ENCODE measurements at places on chromosomes 1 and 21.

- H3K4me1 ChIP-seq, result no peaks in the 10 kb centered on the region
- H3K27ac ChIP-seq, result no peak overlapping the region
- no peak overlapping the region for H3K4me3 ChIP-seq
- no peaks in the 10 kb centered on the region for H3K36me3 ChIP-seq
- DNase-seq, result no peak
Observed at GRCh38 chr1:5891736-5892135, 100.5 kb downstream of the NPHP4 start.

DNA sequence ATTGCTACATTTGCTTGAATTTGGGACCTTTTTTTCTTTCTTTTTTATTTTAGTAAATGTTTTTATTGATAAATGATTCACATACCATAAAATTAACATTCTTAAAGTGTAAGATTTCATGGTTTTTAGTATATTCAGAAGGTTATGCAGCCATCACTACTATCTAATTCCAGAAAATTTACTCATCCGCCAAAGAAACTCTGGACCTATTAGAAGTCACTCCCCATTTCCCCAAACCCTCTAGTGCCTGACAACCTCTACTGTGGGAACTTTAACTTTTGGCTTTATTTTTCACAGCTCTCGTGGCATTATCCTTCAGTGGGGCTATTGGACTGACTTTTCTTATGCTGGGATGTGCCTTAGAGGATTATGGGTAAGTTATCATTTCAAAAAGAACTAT is 4.5 kb downstream of the LEPR start:
- H3K4me3 ChIP-seq, result no peak overlapping the region
- no peaks in the 10 kb centered on the region for H3K27me3 ChIP-seq
- DNase-seq, result no peak
- peaks cover 19% of the 10 kb centered on the region for H3K4me1 ChIP-seq
- H3K36me3 ChIP-seq, result no peaks in the 10 kb centered on the region

DNA sequence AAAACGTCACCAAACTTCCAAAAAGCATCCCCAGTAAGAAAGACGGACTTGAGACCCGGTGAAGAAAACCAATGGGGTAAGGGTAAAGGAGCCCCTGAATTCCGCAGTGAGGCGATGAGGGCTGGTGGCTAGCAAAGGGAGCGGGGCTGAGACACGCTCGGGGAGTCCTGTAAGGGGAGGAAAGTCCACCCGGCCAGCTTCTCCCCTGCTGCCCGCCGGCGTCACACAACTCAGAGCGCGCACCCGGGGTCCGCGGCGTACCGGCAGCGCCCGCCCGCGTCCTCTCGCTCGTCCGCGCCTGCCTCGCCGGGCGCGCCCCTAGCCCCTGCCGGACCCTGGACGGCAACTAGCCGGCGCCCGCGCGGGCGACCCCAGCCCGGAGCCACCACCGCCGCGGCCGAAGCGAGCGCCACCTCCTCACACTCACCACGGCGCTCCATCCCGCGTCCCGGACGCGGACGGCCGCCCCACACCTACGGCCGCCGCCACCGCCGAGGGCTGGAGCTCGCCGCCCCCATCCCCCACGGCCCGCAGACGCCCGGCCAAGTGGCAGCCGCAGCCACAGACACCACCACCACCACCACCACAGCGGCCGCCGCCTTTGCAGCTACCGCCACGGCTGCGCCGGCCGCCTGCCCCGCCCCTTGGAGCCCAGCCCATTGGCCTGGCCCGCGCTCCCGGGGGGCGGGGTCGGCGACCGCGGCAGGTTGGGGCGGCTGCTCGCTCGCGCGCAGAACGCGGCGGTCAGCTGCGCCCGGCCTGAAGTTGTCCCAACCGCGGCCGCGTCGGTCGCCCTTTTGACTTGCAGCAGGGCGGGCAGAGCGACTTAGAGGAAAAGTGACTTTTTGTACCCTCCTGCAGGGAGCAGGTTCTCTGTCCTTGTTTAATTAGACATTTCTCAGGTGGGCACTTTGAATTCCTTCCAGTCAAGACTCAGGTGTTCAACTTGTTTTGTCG is 10.0 kb upstream of the ARHGAP29 start:
- no peaks in the 10 kb centered on the region for H3K36me3 ChIP-seq
- peak overlapping the region; percentile 85 for H3K27ac ChIP-seq
- peak; percentile 92 for DNase-seq
- H3K27me3 ChIP-seq, result no peaks in the 10 kb centered on the region

- H3K4me3 ChIP-seq, result no peak overlapping the region
- H3K27ac ChIP-seq, result no peak overlapping the region
- H3K36me3 ChIP-seq, result no peaks in the 10 kb centered on the region
Observed at GRCh38 chr1:184019069-184019468, 18.5 kb downstream of the COLGALT2 start.

- H3K4me1 ChIP-seq, result no peaks in the 10 kb centered on the region
- no peaks in the 10 kb centered on the region for H3K36me3 ChIP-seq
- no peak for DNase-seq
Observed at GRCh38 chr1:23816906-23817305, 8.3 kb downstream of the HMGCL start.

GRCh38 chr1:7638078-7638477 is 133.0 kb upstream of the VAMP3 start:
- DNase-seq, result no peak
- no peak overlapping the region for H3K27ac ChIP-seq
- no peak overlapping the region for H3K4me3 ChIP-seq
- H3K27me3 ChIP-seq, result no peaks in the 10 kb centered on the region

DNA sequence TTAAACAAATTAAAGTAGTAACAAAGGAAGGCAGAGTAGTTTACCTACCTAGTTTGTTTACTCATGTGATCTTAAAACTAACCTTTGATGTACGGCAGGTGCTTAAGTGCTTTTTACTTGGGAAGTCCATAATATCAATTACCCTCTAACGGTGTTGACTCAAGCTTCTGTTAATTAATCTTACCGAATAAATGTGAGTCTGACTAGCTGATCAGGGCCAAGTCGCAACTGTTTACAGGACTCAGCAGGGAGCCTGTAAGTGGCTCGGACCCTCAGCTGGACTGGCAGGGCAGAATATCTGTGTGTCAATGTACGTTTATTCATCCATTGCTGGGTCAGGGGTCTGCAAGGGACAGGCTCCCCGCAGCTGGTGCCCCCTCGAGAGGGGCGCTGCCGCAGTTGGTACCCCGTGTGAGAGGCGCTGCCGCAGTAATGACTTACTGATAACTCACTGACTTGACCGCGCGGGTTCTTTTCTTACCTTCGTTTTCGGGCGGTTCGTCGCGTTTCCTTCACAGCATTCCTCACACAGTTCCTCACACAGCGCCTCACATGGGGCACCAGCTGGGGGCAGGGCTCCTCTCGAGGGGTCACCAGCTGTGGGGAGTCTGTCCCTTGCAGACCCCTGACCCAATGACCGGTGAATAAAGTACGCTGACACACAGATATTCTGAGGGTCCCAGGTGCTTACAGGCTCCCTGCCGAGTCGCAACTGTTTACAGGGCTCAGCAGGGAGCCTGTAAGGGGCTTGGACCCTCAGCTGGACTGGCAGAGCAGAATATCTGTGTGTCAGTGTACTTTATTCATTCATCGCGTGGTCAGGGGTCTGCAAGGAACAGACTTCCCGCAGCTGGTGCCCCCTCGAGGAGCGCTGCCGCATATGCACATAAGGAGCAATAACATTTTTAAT is 3.0 kb downstream of the FMO1 start:
- H3K27ac ChIP-seq, result peak overlapping the region; percentile 83
- peak; percentile 80 for DNase-seq
- no peaks in the 10 kb centered on the region for H3K27me3 ChIP-seq
- H3K4me3 ChIP-seq, result peak overlapping the region; percentile 70
- H3K36me3 ChIP-seq, result no peaks in the 10 kb centered on the region

GRCh38 chr21:45532826-45533360 is 9.3 kb downstream of the SLC19A1 start:
- DNase-seq, result no peak
- no peak overlapping the region for H3K4me3 ChIP-seq
- H3K4me1 ChIP-seq, result peaks cover 10% of the 10 kb centered on the region
- H3K27ac ChIP-seq, result no peak overlapping the region

DNA sequence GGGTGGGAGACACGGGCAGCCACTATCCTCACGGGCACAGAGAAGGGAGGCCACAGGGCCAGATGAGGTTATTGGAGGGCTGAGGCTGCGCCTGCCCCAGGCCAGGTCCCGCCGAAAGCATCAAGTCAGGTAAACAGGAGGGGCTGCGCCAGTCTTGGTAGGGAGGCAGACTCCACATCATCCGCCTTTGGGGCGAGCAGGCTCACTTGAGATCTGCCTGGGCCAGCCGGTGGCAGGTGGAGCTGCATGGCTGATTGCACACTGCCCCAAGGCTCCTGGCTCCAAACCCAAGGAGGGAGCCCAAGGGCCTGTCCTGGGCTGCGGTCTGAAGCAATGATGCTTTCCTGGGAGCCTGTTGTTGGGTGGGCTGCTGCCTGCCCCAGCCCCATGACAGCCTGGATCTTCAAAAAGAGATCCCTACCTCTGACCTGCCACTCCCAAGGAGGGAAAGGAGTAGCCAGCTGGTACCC is 4.6 kb downstream of the SMIM1 start:
- H3K4me1 ChIP-seq, result peaks cover 33% of the 10 kb centered on the region
- H3K27ac ChIP-seq, result peak overlapping the region; percentile 20
- no peak for DNase-seq
- no peaks in the 10 kb centered on the region for H3K36me3 ChIP-seq

DNA sequence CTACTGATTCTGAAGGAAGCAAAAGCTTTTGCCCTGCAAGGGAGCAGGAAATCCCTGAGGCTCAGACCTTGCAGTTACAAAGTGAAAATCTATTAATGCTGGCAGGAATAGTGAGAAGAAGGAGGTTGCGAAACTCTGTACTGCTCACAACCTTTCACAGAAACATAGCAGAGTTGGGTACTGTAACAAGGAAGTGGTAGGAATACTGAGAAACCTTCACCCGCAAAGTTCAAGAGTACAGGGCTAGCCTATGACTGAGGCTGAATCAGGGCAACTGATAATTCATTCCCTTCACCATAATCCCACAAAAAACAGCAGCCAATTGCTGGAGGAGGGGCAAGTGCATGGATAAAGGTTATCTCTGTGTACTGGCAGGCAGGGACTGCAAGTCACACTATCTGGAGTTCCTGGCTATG is 23.9 kb upstream of the KCTD3 start:
- H3K36me3 ChIP-seq, result no peaks in the 10 kb centered on the region
- no peaks in the 10 kb centered on the region for H3K4me1 ChIP-seq
- DNase-seq, result peak; percentile 48

GRCh38 chr1:195450794-195451193 is 1157.4 kb downstream of the KCNT2 start:
- no peaks in the 10 kb centered on the region for H3K27me3 ChIP-seq
- DNase-seq, result no peak
- H3K36me3 ChIP-seq, result no peaks in the 10 kb centered on the region
- H3K27ac ChIP-seq, result no peak overlapping the region

GRCh38 chr1:42145764-42146625 is 7.2 kb upstream of the GUCA2B start:
- H3K36me3 ChIP-seq, result no peaks in the 10 kb centered on the region
- no peak for DNase-seq
- H3K4me3 ChIP-seq, result no peak overlapping the region
- H3K27ac ChIP-seq, result no peak overlapping the region

DNA sequence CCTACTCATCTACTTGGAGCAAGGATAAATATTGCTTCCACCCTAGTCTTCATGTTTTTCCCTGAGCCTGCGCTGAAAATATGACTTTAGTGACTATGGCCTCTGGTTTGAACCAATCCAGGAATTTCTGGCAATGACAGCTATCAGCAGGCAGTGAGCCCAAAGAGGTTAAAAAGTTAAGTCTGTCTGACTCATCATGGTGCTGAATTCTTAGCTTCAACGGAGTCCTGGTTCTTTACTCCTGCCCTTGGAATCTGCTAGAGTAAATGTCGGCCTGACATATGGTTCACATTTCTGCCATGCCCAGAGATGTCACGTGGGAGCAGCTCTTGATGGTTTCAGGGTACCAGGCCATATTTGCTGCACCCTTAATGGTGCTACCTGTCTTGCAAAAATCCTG is 351.6 kb upstream of the PLXNA2 start:
- H3K27ac ChIP-seq, result no peak overlapping the region
- no peaks in the 10 kb centered on the region for H3K36me3 ChIP-seq
- no peaks in the 10 kb centered on the region for H3K27me3 ChIP-seq
- peak; percentile 25 for DNase-seq
- no peak overlapping the region for H3K4me3 ChIP-seq
- H3K4me1 ChIP-seq, result no peaks in the 10 kb centered on the region

- H3K27ac ChIP-seq, result no peak overlapping the region
- no peaks in the 10 kb centered on the region for H3K4me1 ChIP-seq
- no peaks in the 10 kb centered on the region for H3K27me3 ChIP-seq
- DNase-seq, result no peak
- H3K4me3 ChIP-seq, result no peak overlapping the region
Observed at GRCh38 chr1:56773341-56774066, 45.7 kb downstream of the FYB2 start.

- H3K4me3 ChIP-seq, result no peak overlapping the region
- peak overlapping the region; percentile 29 for H3K27ac ChIP-seq
- no peaks in the 10 kb centered on the region for H3K36me3 ChIP-seq
- H3K27me3 ChIP-seq, result no peaks in the 10 kb centered on the region
- peak; percentile 31 for DNase-seq
- no peaks in the 10 kb centered on the region for H3K4me1 ChIP-seq
Observed at GRCh38 chr1:14304381-14304865, 294.1 kb upstream of the KAZN start.

DNA sequence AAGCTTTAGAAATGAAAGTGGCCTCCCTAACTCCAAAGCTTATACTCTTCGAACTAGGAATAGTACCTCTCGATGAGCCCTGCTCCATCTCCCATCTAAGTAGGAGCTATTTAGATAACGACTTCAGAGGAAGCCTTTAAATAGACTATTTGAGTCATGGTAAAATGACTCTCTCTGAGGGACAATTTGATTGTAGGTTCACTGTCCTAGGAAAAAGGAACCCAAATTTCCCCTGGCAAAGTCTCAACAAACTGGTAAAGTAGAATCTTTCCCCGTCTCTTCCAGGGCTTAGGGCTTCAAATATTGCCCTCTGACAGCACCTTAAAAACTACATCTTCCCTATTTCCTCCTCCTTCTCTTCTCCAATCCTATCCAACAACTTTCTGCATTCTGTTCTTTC is 2.0 kb upstream of the FCER1A start:
- no peak overlapping the region for H3K27ac ChIP-seq
- no peak overlapping the region for H3K4me3 ChIP-seq
- DNase-seq, result no peak

- no peaks in the 10 kb centered on the region for H3K36me3 ChIP-seq
- peak overlapping the region; percentile 73 for H3K27ac ChIP-seq
- H3K4me3 ChIP-seq, result no peak overlapping the region
- no peaks in the 10 kb centered on the region for H3K27me3 ChIP-seq
- DNase-seq, result peak; percentile 65
Observed at GRCh38 chr1:35452106-35452774, 105.0 kb downstream of the KIAA0319L start.

Measured in hepatocyte (in vitro differentiated cells).